ENCODE measurements at places on chromosomes 12 and 14.

- no peak for DNase-seq
Observed at GRCh38 chr12:82089369-82090121, 268.6 kb downstream of the CCDC59 start.

DNA sequence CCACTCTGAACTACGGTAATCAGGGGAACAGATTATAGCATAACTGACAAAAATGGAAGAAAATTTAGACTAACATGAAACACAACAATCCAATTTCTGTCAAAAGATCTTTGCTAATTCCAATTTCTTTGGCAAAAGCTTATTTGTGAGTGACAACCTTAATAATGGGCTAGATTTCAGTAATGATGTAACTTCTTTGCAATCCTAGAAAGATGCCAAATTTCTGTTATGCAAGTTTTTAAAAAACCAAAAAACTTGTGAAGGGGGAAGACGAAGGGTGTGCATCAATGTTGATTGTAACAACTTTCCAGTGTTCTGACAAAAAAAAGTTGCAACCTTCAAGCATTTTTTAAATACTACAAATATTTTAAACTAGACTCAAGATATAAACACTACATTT is 59.9 kb downstream of the DICER1 start:
- DNase-seq, result no peak

GRCh38 chr14:91230397-91231035 is 14.0 kb downstream of the GPR68 start:
- no peak for DNase-seq

DNA sequence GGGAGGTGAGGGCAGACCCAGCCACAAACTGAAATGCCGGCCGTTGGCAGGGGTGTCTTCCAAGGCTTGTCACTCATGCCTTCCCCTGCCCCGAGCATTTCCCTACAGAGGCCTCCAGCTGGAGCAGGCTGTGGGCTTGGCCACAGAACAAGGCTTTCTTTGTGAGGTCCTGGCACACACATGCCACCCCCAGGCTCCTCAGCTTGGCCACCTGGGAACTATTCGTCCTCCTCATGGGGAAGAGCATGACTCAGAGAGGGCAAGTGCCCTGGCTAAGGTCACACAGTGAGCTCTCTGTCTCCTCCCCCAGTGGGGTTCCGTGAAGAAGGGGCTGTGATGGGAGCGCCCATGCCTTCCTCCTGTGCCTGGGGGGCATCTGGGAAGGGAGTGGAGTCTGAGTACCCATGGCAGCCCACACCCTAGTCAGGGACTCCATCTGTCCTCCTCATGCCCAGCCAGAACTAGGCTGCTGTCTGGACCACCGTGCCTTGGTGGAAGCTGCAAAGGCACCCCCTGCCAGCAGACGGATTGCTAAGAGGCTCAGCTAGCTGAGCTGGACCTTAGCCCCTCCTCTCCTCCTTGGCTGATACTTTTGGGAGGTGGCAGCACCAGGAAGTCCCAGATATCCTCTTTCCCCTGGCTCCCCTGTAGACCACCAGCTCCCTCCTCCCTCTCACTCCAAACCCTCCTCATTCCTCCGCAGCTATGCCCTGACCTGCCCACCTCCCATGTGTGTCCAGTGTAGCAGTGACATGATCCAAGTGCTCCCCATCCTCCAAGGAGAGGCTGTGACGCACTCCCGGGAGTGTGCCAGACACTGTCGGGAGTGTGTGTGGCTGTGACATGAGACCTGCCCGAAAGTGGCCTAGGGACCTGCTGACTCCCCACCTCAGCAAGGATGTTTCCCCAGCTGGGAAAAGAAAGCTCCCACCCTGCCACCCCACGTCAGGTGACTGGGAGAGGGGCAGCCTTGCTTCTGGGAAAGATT is 21.4 kb downstream of the ABCB9 start:
- DNase-seq, result no peak

GRCh38 chr14:101009531-101009930 is 106.0 kb upstream of the RTL1 start:
- no peak for DNase-seq

DNA sequence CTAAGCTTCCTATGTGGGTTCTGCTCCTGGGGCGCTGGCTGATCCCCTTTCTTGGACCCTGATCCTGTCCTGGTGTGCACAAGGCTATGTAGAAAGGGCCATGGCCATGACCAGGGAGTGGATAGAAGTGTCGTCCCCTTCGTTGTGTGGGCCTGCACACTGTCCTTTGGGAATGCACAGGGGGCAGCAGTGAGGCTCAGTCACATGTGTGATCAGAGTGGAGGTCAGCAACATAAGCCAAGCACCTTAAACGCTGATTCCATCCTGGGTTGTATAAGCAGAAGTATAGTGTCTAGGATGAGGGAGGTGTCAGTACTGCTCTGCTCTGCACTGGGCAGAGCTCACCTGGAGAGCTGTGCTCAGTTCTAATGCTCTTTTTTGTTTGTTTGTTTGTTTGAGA is 48.4 kb downstream of the ESRRB start:
- no peak for DNase-seq

GRCh38 chr12:91143206-91143605 is 31.9 kb upstream of the LUM start:
- no peak for DNase-seq

DNA sequence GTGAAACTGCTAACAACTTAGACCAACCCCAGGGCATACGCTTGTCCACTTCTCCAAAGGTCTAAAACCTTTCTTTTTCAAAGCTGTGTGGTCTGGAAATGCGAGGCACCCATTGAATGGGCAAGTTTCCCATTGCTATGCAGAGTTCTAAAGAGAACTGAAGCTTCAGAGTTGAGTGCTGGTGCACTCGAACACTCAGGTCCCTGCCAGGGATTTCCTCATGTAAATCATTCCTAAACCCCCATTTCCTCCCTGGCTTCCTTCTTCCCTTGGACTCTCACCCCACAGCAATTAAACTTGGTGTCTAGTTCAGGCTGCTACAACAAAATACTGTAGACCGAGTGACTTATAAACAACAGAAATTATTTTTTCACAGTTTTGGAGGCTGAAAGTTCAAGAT is 2.2 kb upstream of the PXN start:
- no peak for DNase-seq

GRCh38 chr12:123761841-123762714 is at the start of gene DNAH10:
Gene DNAH10 (plus strand): TSS chr12:123762301. CDS start chr12:123762337, 36 bp downstream.
- DNase-seq, result no peak

DNA sequence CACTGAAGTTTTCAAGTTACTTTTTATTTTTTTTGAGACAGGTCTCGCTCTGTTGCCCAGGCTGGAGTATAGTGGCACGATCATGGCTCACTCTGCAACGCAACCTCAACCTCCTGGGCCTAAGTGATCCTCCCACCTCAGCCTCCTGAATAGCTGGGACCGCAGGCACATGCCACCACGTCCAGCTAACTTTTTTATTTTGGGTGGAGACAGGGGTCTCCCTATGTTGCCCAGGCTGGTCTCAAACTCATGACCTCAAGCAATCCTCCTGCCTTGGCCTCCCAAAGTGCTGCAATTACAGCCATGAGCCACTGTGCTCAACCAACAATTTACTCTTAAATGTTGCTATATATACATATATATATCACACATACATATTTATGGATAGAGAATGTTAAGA is 27.4 kb upstream of the LGALS3 start:
- no peak for DNase-seq

GRCh38 chr12:29343022-29343799 is 37.8 kb downstream of the ERGIC2 start:
- DNase-seq, result no peak

GRCh38 chr14:35215110-35215813 is 76.9 kb upstream of the PSMA6 start:
- no peak for DNase-seq

DNA sequence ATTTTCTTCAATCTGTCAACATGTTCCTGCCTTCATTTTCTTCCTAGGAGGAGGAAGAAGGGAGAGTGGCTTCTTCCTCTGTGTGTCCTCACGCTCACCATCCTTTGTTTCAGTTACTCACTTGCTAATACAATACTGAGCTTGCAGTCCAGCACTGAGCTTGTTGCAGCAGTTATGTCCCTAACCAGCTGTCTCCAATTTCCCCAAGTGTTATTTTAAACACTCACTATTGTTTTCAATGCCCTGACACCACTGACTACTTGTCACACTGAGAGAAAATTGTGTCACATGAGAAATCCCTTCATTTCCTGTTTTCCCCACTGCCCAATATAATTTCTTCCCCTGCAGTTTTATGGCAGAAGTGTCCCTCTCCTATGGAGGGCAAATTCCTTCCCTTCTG is 53.4 kb downstream of the HSD17B6 start:
- DNase-seq, result no peak

GRCh38 chr14:22305607-22306006 is 283.4 kb downstream of the DAD1 start:
- no peak for DNase-seq

- DNase-seq, result no peak
Observed at GRCh38 chr12:69704357-69704756, 5.3 kb upstream of the BEST3 start.

GRCh38 chr12:75196408-75196807 is 13.2 kb downstream of the KCNC2 start:
- DNase-seq, result no peak

DNA sequence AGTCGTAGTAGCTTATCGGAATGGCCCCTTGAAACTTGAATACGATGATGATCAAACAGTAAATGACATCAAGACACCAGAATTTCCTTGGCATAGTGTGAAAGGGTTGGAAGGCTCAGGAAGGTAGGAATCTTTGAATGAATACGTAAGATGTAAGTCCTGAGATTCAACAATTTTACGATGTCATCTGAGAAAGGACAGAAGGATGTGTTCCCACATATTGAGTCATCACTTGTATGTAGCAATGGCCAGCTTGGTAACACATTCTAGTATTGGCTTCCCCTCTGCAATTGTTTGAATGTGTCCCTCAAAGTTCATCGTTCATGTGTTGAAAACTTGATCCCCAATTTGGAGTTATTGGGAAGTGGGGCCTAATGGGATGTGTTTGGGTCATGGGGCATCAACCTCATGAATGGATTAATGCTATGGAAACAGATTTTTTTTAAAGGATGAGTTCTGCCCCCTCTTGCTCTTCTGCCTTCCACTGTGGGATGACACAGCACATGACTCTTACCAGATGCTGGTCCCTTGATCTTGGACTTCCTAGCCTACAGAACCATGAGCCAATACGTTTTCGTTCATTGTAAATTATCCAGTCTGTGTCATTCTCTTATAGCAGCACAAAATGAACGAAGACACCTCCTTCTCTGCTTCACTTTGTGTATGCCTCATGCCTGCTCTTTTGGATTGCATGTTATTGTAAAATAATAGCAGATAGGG is 284.6 kb downstream of the BCAT1 start:
- no peak for DNase-seq

DNA sequence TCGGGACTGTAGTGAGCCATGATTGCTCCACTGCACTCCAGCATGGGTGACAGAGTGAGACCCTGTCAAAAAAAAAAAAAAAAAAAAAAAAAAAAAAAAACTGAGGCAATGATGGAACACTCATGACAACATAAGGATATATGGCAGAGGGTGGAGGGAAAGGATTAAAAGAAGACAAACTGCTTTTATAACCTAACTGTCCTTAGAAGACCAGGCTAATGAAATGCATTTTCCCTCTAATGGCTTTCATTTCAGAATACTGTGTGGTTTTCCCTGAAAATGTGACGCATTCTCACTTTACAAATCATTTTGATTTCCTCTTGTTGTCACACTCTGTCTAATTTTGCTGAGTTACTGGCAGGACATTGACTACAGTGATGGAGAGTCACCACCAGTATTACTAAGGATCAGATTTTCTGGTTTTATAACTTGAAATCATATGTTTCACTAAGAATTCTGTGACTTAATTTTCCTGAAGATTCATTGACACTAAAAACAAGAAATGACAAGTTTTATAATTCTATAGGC is 137.6 kb upstream of the SSTR1 start:
- DNase-seq, result no peak

DNA sequence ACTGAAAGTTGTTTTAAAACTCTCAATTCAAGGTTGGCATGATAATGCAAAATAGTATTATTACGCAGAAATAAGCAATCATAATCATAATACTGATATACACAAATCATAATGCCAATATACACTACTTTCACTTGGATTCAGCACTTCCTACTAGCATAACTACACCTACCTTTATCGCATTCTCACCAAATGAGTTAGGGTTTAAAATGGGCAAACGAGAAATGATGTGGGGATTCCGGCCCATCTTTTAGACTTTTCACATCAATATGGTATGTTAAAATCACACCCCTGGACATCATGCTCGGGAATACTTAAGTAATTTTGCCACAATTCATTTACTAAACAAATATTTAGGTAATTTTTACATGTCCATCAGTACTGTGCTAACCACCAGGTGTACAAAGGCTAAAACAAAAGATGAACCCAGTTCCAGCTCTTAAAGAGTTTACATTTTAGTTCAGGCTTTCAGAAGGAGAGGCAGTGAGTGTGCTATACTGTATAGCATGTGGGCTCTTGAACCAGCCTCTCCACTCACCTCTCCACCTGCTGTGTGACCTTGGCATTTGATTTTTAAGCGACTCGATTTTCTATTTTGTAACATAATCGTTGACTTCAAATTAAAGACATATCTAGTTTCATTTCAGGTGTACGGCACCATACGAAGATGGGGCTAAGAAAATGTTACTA is 1.1 kb upstream of the USP15 start:
- DNase-seq, result no peak

- DNase-seq, result no peak
Observed at GRCh38 chr12:57142121-57142520, 5.3 kb downstream of the LRP1-AS start.

- DNase-seq, result no peak
Observed at GRCh38 chr12:95583933-95584332, 32.7 kb upstream of the USP44 start.

DNA sequence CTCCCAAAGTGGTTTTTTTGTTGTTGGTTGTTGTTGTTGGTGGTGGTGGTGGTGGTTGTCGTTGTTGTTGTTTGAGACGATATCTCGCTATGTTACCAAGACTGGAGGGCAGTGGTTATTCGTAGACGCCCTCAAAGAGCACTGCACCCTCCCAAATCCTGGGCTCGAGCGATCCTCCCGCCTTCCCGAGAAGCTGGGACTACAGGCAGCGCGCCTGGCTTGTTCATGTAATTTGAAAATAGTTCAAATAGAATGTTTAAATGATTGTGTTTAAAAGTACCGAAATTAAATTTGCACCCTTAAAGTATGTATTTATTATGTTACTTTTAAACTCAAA is 439 bp upstream of the ANAPC5 start:
- no peak for DNase-seq

DNA sequence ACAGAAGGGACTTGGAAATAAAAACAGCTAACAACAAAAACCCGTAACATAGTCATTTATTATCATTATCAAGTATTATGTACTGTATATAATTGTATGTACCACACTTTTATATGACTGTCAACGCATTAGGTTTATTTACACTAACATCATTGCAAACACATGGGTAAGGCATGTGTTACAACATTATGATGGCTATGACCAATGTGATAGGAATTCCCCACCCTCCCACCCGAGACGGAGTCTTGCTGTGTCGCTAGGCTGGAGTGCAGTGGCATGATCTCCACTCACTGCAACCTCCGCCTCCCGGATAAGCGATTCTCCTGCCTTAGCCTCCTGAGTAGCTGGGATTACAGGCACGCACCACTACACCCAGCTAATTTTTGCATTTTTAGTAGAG is 82.6 kb downstream of the ERC1 start:
- DNase-seq, result no peak

Measured in stimulated activated CD8-positive, alpha-beta memory T cell treated with anti-CD3 and anti-CD28 coated beads, Interleukin-2, amount 100 ng/mL, for 1 hour (primary cell).